ENCODE measurements at places on chromosomes 16 and 17.

DNA sequence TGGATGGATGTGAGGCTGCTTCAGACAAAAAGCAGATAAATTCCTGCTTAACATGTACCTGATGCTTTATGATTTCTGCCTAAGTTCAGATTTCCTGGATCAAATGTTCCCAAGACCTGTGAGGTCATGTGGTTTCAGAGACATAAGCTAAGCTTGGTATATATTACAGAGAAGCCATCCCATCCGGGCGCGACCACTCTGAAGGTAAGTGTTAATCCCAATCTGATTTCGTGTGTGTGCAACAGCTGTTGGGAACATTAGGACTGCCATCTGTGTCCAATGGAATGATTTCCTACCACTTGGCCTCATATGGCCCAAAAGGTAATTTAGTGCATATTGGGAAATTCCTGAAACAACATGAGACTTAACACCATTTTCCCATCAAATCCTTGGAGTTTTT, 199.1 kb downstream of the HS3ST3B1 start:
- no peak for DNase-seq

- DNase-seq, result no peak
Observed at GRCh38 chr16:88365244-88365865, 17.4 kb upstream of the ZNF469 start.

DNA sequence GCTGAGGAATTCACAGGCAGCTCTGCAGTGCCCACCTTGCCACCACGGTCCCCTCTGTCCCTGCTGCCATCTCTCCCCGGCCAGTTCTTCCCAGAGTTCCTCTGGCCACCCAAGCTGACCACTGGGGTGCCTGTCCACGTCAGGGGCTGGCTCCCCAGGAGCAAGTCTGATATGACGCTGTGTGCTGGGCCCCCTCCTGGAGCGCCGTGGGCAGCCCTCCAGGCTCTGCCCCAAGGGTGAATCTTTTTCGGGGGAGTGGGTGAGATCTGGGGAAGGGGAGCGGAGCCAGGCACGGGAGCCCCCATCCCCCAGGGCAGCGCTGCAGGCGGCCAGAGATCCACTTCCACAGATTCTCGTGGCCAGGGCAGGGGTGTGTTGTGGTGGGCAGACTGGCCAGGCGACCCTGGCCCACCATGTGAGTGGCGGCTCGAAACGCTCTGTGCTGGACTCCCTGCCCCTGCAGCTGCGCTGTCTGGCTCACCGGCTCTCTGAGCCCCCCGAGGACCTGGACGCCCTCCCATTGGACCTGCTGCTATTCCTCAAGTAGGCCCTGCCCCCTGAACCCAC, 3.7 kb downstream of the MSLN start:
- DNase-seq, result no peak

DNA sequence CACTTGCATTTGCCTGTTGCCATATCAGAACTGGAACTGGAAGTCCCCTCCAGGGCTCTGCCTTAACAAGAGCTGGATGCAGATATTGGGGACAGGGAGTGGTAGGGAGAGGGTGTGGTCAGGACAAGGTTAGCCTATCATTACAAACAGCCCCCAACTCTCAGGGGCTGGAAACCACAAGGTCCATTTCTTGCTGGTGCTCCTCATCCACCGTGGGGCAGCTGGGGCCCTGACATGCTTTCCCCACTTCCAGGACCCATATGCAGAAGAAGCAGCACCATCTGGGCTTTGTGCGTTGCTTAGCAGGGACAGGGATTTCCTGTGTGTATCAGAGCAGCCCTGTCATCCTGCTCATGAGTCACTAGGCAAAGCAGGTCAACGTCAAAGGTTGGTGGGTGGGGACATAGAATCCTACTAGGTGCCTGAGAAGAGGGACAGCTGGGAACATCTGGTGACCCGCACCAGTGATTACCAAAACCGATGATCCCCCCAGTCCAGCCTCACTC, 26.9 kb downstream of the RGS9 start:
- DNase-seq, result no peak

- DNase-seq, result no peak
Observed at GRCh38 chr17:76511668-76512365, 10.6 kb upstream of the RHBDF2 start.

- DNase-seq, result no peak
Observed at GRCh38 chr17:73987845-73988509, 215.5 kb upstream of the RPL38 start.

GRCh38 chr16:64276646-64277045, 845.2 kb downstream of the CDH11 start:
- no peak for DNase-seq

DNA sequence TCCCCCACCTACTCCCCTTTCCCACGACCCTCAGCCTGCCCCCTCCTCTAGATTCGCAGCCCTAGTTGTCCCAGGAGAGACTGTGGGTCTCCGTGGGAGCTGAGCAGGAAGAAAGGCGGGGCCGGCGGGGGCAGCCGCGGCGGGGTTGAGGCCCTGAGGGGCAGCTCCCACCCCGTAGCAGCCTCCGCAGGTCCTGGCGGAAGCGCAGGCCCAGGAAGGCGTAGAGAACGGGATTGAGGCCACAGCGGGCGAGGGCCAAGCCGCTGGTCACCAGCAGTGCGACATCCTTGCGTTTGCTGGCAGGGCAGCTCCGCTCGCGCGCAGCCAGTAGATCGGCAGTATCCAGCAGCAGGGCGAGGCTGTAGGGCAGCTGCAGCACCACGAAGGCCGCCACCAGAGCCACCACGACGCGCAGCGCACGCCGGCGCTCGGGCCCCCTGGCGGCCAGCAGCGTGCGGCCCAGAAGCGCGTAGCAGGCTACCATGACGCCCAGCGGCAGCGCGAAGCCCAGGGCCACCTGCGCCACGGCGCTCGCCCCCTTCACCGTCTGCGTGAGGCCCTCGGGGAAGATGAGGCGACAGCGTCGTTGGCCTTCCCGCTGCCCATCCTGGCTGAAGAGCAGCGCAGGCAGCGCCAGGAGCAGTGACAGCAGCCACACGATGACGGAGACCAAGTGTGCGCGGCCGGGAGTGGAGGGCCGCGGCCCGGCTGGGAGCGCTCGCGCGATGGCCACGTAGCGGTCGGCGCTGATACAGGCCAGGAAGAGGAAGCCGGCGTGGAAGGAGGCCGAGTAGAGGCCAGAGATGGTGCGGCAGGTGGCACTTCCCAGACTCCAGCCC, 1.9 kb downstream of the CCR10 start:
- no peak for DNase-seq

GRCh38 chr17:44976206-44976605, 8.1 kb upstream of the C1QL1 start:
- no peak for DNase-seq

All from SK-N-MC (cell line).